ENCODE measurements at places on chromosomes 13 and 19. TPM values are rescaled to one million over a fixed set of nuclear protein-coding genes. Genes with fewer than 3 reads are reported as not detected.
A peak's percentile ranks its signal among the peaks of the same experiment; 100 is the strongest.

LILRB4 gene
- total RNA-seq = 0.44 TPM

SBK3 gene
- not detected for total RNA-seq

PDX1 gene
- total RNA-seq = not detected

LILRB1 gene
- 0.22 TPM for total RNA-seq

GRCh38 chr19:17778251-17778967 is 16.5 kb upstream of the B3GNT3 start:
- peak; percentile 80 for DNase-seq

DNA sequence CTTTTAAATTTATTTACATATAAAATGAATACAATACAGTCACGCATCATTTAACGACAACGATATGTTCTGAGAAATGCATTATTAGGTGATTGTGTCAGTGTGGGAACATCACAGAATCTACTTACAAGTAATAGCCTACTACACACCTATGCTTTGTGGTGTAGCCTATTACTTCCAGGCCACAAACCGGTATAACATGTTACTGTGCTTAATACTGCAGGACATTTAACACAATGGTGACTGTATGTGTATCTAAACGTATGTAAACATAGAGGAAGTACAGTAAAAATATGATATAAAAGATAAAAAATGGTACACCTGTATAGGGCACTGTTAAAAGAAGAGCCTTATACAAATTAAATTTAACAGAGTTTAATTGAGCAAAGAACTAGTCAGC is 62.4 kb upstream of the KLHL1 start:
- no peak for DNase-seq

GRCh38 chr19:2731181-2731995 is 8.4 kb downstream of the SLC39A3 start:
- no peak for DNase-seq

GRCh38 chr13:38398711-38399493 is 49.3 kb downstream of the UFM1 start:
- no peak for DNase-seq

GRCh38 chr13:49806126-49806536 is 13.6 kb upstream of the KPNA3 start:
- no peak for DNase-seq

DNA sequence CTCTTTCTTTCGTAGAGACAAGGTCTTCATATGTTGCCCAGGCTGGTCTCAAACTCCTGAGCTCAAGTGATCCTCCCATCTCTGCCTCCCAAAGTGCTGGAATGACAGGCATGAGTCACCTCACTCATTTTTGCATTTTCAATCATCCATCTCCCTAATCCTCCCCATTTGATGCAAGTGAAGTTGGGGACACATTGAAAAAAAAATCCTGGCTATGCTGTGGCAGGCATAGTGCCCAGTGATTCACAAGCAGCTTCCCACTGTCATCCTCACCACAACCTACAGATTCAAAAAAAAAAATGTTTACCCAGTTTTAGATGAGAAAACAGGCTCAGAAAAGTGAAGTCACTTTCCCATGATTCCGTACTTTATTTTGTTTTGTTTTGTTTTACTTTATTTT is 44.7 kb upstream of the USP29 start:
- DNase-seq = no peak

DNA sequence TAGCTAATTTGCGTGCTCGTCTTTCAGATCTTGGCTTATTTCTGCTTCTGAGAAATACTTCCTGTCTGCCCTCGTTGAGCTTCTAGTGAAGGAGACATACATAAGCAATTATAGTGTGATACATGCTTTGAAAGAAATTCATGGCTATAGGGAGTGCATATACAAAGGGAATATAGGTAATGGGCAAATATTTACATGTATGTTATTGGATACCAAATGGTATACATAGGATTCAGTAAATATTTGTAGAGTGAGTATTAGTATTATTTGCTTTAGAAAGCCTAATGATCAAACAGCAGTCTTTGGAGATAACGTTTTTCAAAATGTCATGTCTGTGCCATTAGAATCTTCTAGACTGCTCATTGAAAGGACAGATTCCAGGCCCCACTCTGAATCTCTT is 5.2 kb downstream of the BRCA2 start:
- no peak for DNase-seq

DNA sequence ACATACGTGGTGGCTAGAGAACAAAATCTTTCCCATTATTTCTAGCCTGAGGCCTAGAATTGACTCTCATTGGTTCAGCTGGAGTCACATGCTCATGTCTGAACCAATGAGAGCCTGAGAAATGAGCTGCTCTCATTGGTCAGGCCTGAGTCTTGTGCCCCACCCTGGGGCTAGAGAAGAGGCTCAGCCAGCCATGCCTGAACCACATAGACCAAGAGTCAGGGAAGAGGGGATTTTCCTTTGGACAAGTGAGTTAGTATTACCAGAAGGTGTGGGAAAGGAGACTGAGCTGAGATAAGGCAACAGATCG is 6.9 kb downstream of the FXYD5 start:
- no peak for DNase-seq
